ENCODE measurements at places on chromosomes 7 and 10.

GRCh38 chr7:153930696-153931095, 121.5 kb upstream of the DPP6 start:
- DNase-seq = no peak

- no peak for DNase-seq
Observed at GRCh38 chr10:15344876-15345285, 26.2 kb downstream of the FAM171A1 start.

GRCh38 chr10:8061274-8062211, 7.1 kb downstream of the GATA3 start:
- DNase-seq = no peak

DNA sequence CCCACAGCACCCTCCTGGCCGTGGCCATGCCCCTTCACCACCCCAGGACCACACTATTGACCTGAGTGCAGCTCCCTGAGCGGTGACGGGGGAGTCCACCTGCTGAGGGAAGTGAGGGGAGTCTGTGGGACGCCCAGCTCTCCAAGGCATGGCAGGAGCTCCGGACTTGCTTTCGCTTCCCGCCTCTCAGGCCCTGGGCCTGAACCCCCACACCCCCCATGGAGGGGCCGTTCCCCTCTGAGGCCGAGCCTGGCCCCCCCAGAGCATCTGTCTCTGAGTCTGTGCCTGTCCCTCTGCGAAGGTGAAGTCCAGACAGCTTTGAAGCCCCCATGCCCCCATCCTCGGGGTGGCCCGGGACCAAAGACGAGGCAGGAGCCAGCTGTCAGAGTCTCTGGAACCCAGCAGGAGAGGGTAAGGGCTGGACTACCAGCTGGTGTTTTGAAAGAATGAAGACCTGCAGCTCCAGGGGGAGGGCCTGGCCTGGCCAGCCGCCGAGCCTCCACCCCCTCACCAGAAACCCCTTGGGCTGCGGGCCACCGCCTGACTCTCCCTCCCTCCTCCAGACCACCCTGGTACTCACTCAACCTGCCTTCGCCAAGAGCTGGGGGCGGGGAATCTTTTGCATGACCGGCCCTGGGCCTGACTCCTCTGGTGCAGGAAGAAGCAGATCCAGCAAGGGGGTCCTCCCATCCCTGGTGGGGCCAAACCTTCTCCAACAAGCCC, 114.0 kb downstream of the PDGFA start:
- no peak for DNase-seq

- no peak for DNase-seq
Observed at GRCh38 chr7:27200761-27201579, 1.1 kb upstream of the HOXA13 start.

DNA sequence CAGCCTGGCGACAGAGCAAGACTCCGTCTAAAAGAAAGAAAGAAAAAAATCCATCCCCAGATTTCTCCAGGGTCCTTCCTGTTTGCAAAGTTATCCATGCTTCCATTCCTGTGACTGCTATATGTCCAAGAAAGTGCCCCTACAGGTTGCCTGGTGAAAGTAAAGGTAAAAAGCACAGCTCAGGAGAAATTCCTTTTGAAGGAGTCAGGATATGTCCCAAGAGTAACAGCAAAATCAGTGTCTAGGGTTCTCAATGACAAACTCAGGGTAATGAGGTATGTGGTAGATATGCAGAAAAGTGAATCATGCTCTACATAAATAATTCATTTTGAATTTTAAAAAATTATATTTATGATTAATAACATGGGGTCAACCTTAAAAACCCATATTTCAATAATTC, 91.5 kb downstream of the CTTNBP2 start:
- DNase-seq = no peak

DNA sequence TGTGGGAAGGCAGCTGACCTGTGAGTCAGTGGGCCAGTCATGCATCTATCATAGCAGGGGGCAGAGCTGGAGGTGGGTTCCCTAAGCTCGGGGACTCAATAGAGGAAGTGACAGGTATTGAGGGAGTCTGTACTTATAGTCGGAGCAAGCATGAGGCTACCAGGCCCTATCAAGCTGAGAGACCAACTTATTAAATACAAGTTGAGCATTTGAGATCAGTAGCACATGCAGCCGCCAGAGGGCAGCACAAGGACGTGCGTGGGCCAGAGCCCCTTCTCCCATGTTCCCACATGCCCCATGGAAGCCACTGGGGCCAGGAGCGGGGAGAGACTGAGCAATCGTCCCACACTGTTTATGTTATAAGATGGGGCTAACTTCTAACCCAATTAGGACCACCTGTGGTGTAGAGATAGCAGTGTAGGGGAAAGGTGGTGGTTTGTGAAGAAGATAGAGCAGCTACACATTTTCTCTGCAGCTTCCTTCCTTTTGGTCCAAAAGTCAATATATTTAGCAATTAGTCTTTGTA, 13.0 kb upstream of the STK31 start:
- peak; percentile 36 for DNase-seq

DNA sequence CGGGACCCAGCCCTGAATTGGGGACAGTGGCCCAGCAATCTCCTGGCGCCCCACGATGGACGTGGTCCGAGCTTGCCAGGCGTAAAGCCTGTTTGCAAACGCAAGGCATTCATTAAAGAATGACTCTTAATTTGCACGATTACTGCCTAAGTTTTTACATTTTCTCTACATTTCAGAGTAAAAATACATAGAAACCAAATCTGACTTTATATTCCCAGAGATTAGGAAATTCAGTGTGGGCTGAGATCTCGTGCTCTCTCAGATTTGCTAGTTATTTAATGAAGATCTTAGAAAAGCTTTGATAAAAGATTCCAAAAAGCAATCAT, 337 bp upstream of the CCDC3 start:
- DNase-seq = no peak

DNA sequence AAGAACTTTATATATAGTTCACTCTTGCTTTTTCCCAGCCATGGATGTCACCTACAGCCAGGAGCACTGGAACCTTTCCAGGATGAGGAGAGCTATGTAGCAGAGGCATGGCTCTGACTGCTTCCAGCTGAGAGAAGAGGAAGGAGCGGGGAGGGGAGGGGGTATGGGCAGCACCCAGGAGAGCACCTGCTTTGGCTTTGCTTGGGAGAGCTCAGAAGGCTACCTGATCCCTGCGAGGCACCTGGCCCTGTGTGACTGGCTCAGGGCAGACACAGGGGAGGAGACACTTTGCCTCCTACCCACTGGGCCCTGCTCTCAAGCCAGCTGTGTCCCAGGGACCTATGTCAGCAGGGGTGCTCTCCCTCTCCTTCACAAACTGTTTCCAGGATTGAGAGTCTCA, 67.1 kb downstream of the HK1 start:
- no peak for DNase-seq

GRCh38 chr7:38427279-38427955, 154.0 kb upstream of the TARP start:
- DNase-seq = no peak

GRCh38 chr10:128463991-128464760, 338.0 kb upstream of the MKI67 start:
- no peak for DNase-seq

GRCh38 chr7:47488201-47488968, 93.5 kb downstream of the TNS3 start:
- no peak for DNase-seq

GRCh38 chr10:130905386-130905785, 406.1 kb downstream of the TCERG1L start:
- DNase-seq = no peak

- DNase-seq = no peak
Observed at GRCh38 chr7:4612939-4613841, 68.9 kb upstream of the FOXK1 start.

All from stimulated activated CD8-positive, alpha-beta memory T cell treated with anti-CD3 and anti-CD28 coated beads, Interleukin-12 subunit alpha, Interleukin-12 subunit beta, amount 100 ng/mL, for 1 hour (primary cell).